Stimulated activated CD4-positive, alpha-beta T cell treated with anti-CD3 and anti-CD28 coated beads, Interleukin-2, amount 100 ng/mL, for 48 hours (primary cell): ENCODE measurements at places on chromosomes 5 and 9.

- no peak for DNase-seq
Observed at GRCh38 chr9:135610290-135611141, 28.8 kb downstream of the GLT6D1 start.

DNA sequence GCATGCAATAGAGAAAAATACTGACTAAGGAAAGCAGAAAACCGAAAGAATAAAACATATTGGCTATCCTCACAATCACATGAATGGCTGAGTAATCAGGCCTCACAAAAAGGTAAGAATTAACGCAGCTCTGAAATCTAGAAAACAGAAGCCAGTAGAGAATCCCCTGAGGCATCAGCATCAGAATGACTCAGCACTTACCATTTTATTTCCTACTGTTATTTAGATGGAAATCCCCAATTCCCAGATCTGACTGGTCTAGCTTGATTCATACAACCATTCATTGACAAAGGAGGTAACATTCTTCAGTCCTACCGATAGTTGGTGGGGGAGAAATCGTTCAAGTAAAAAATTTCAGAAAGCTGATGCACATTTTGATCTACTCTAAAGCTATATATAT lies 1408.4 kb upstream of the WWC1 start:
- no peak for DNase-seq

- DNase-seq = no peak
Observed at GRCh38 chr5:36790847-36791246, 85.7 kb upstream of the NIPBL start.

DNA sequence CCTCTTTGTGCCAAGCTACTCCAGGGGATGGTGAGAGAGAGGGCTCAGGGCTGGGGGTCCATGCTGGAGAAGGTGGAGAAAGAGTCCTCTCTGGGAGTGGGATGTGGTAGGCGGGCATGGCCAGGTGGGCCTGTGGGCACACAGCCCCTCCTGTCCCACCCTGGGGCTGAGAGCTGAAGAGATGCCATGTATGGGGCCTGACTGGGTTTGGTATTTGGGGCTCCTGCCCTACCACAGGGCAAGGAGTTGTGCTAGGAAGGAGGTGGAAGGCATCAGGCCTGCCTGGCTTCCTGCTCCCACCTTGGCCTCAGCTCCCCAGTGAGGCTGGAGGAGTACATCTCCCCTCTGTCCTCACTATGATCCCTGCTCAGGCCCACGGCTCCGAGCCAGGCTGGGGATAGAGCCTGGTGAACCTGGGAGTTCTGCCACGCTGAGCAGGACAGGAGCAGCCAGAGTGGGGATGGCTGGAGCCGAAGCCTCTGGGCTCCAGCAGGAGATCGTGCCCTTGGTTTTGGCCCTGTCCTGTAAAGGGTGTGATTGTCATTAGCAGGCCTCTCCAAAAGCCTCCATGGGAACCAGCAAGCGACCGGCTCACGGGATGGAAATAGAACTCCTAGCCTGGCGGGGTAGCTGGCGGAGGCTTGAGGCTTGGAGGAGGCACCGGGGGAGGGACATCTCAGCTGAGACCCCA lies 75.5 kb downstream of the CACNA1B start:
- DNase-seq = no peak

- DNase-seq = no peak
Observed at GRCh38 chr9:7105095-7105494, 347.3 kb downstream of the KDM4C start.

DNA sequence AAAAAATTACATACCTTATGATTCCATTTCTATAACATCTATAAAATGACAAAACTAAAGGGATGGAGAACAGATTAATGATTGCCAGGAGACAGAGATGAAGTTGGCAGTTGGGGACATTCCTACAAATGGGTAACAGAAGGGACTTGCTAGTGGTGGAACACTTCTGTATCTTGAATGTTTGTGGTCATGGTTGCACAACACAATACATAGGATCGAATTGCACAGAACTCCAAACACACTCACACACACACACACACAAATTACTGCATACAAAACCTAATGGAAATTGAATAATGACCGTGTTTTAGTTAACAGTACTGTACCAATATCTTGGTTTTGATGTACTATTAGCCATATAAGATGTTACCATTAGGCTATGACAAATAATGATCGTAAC lies 330.7 kb upstream of the POU5F2 start:
- no peak for DNase-seq

GRCh38 chr9:111525056-111525977 lies at the start of gene ZNF483:
Gene ZNF483, plus strand, starts transcription at chr9:111525179. Its CDS starts 2,217 bp downstream, at chr9:111527396.
- peak; percentile 55 for DNase-seq

DNA sequence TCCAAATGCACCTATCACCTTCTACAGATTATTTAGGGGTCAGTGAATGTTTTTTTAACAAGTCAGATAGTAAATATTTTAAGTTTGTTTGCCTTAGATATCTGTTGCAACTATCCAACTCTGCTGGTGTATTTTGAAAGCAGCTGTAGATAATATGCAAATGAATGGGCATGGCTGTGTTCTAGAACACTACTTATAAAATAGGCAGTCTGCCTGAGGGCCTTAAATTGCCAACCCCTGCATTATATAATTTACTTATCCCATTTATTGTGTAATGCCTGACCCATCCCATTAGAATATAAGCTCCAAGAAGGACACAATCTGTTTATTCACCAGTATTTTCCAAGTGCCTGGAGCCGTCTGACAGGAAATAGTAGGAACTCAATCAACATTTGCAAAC lies 149.0 kb downstream of the TTC39B start:
- no peak for DNase-seq

DNA sequence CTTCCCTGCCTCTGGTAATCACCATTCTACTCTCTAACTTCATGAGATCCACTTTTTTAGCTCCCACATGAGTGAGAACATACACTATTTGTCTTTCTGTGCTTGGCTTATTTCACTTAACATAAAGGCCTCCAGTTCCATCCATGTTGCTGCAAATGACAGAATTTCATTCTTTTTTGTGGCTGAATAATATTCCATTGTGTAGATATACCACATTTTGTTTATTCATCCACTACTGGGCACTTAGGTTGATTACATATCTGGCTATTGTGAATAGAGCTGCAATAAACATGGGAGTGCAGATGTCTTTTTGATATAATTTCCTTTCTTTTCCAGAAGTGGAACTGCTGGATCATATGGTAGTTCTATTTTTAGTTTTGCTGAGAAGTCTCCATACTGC lies 28.7 kb downstream of the SHOC1 start:
- no peak for DNase-seq

GRCh38 chr5:53820119-53820801 lies 259.8 kb downstream of the NDUFS4 start:
- DNase-seq = no peak

- no peak for DNase-seq
Observed at GRCh38 chr5:74034733-74035132, 408.7 kb downstream of the ARHGEF28 start.

GRCh38 chr9:82299870-82300269 lies 311.3 kb downstream of the SPATA31D1 start:
- DNase-seq = no peak

DNA sequence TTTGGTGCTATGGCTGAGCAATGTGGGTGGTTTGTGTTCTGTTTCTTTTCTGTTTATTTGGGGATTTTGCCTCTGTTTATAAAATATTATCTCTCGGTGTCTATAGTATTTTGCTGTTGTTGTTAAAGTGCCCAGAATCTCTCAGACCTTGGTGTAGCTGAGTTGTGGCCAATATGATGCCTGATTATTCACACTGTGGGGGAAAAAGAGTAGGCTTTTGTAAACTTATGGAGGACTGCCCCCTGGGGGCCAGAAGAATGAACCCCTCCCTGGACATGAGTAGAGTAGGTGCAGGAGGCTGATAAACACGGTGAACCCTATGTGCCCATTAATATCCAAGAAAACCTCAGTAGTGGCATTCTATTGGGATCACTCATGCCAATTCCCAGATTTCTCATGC lies 49.0 kb upstream of the DPYSL3 start:
- no peak for DNase-seq

GRCh38 chr5:165035520-165035919 lies 1530.1 kb downstream of the MAT2B start:
- no peak for DNase-seq

DNA sequence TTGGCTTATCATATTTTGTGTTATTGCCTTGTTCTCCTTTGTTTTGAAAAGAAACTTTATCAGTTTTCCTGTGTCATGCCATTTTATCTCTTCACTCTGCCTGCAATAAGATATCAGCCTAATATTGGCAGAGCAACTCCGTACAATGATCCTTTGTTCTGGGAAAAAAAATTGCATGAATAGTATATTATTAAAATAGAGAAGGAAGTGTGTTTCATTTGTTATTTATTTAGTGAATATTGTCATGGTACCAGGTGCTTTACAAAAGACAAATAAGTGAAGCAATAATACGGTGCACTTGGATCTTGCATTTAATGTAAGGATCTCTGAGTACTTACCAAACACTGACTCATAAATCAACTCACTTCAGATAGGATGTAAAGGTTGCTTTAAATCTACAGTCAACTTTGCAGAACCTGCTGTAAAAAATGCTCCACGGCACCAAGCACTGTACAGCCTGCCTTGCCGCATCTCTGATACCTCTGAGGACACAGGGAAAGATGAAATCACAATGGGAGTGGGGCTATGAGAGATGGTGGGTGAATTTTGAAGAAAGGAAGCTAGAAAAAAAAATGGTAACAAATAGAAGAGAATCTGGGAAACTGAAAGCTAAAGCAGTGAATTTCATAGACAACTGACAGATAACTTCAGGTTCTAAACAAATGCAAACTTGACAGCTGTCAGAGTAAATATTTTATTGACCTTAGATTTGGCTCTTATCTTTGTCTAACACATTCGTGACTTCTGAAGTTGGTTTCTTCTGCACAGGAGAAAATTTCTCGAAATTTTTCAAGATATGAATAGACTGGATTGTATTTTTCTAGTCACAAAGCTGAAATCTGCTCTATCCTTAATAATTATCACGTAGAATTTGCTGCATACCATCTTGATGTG lies 232.1 kb downstream of the ENC1 start:
- DNase-seq = no peak

DNA sequence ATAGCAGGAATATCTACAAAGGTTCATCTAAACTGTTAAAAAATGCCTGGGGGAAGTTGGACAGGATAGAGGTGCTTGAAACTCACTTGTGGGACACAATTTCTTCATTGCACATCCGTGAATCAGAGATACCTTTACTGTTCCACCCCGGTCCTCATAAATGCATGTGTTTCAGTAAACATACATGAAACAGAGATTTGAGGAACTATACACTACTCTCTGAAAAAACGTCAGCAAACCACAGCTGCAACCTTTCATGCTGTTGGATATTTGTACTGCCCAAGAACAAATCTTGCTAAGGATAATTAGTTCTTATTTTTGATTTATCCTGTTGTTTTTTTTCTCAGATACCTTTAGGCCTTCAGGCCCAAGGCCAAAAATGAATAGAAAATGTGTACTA lies 337.3 kb downstream of the KDM4C start:
- no peak for DNase-seq

DNA sequence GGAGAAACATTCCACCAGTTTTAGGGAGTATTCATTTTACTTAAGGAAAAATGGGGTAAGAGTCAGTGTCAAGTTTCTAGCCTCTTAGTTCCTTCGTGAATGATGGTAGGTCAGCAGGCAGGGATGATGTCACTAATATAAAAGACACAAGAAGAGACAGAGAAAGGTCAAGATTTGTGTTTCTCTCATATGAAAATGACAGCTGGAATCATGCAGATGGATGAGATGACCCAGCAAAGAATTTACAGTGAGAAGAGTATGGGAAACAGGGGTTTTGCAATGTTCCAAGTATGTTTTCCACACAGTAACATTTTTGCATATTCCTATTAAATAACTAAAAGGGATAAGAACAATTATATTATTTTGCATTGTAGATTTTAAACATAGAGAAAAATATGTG lies 749.6 kb upstream of the DMAC1 start:
- no peak for DNase-seq

- DNase-seq = no peak
Observed at GRCh38 chr9:1125741-1126140, 75.6 kb downstream of the DMRT2 start.

- no peak for DNase-seq
Observed at GRCh38 chr5:41822036-41822435, 48.2 kb downstream of the OXCT1 start.

DNA sequence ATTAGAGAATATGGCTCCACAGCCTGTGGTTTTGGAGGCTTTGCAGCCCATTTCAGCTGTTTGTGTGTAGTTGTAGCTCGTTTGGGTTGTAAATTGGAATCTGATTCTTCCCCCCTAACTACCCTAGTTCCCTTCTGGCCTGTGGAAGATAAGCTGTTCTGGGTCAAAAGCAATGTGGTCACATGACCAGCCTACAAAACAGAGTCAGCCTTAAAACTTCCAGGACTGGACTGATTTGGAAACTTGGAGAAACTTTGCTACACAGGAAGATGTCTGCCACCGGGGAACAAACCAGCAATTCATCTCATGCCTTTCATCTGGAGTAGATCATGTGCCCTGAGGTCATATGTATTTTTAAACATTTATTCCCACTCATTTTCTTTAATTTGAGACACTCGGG lies 83.8 kb downstream of the DAPK1 start:
- no peak for DNase-seq

GRCh38 chr9:123997665-123998277 lies 13.8 kb upstream of the LHX2 start:
- no peak for DNase-seq

GRCh38 chr5:87260604-87261192 lies 7.0 kb upstream of the RASA1 start:
- DNase-seq = no peak

DNA sequence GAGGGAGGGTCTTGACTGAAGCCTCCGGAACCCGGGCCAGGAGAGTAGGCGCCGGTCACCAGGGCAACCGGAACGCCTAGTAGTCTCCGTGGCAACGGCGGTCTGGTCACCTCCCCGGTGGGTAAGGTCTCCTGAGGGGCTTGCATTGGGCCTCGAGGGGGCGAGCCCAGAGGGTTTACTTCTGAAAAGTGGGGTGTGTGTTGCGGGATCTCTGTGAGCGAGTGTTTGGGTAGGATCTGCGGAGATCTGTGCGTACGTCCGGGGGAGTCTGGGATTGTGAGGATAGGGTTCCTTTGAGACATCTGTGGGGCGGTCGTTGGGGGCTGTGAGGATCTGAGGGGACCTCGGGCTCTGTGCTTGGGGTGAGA lies at the start of gene FAM221B:
FAM221B (minus strand) TSS at position 17 of the 368 bp plus-strand sequence. CDS start 2,571 bp downstream, outside the sequence.
- DNase-seq = no peak

GRCh38 chr9:97924386-97924785 lies 2.1 kb upstream of the TRMO start:
- DNase-seq = no peak

GRCh38 chr9:26264709-26265601 lies 586.7 kb upstream of the TUSC1 start:
- DNase-seq = no peak

GRCh38 chr5:156137071-156137869 lies 189.7 kb upstream of the SGCD start:
- no peak for DNase-seq

DNA sequence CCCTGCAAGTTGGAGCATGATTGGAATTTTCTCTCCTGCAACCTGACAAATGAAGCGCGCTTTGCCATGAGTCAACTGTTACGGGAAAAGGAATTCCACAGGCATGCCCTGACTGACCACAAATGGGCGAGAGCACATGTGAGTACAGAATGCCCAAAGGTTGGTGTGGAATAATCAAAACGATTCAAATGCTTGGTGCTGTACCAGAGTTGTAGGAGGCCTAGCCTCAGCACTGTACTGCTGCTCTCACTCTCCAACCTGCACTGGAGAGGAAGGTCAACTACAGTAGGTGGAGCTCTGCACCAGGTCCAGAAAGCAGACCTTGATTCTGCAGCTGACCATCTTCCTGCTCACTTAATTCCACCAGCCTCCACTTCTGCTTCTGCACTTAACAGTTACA lies 406.9 kb upstream of the ACTBL2 start:
- DNase-seq = no peak
